ACHN (cell line): ENCODE measurements at places on chromosomes 3 and 15.
A peak's percentile ranks its signal among the peaks of the same experiment; 100 is the strongest.

GRCh38 chr3:179236669-179237301 lies 14.1 kb downstream of the KCNMB3 start:
- DNase-seq = no peak

DNA sequence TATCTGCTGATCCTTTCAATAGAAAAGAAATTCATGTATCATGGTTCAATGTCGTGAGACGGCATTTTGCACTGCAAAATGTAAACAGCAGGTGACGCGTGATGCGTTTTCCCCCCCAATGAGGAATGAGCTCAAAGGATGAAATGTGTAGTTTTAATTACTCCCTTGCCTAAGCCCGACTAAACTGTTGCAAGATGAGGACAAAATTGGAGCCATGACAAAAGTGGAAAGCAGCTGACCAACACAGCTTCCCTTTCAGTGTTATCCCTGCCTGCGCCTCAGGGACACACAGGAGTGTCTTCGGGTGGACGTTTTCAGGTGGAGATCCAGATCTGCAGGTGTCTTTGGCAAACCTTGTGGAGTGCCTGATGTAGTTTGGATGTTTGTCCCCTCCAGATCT lies 92.0 kb downstream of the GABRG3 start:
- no peak for DNase-seq

DNA sequence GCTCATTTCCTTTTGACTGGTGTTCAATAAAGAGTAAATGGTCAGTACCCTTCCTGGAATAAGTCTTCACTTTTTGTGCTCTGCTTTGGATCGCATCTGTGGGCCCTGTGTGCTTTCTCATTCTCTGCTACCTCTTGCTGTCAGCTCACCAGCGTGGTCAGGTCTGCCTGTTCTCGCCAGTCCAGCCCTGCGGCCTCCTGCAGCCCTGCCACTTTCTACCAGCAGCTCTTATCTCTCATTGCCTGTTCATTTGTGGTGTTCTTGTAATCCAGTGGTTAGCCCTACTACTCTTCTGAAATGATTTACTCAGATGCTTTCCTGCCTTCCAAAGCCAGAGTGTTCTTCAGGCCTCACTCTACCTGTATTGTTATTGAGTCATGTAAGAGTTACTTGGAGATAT lies 54.8 kb downstream of the CHCHD6 start:
- DNase-seq = no peak

GRCh38 chr3:108064293-108064887 lies 26.4 kb downstream of the CD47 start:
- DNase-seq = no peak

DNA sequence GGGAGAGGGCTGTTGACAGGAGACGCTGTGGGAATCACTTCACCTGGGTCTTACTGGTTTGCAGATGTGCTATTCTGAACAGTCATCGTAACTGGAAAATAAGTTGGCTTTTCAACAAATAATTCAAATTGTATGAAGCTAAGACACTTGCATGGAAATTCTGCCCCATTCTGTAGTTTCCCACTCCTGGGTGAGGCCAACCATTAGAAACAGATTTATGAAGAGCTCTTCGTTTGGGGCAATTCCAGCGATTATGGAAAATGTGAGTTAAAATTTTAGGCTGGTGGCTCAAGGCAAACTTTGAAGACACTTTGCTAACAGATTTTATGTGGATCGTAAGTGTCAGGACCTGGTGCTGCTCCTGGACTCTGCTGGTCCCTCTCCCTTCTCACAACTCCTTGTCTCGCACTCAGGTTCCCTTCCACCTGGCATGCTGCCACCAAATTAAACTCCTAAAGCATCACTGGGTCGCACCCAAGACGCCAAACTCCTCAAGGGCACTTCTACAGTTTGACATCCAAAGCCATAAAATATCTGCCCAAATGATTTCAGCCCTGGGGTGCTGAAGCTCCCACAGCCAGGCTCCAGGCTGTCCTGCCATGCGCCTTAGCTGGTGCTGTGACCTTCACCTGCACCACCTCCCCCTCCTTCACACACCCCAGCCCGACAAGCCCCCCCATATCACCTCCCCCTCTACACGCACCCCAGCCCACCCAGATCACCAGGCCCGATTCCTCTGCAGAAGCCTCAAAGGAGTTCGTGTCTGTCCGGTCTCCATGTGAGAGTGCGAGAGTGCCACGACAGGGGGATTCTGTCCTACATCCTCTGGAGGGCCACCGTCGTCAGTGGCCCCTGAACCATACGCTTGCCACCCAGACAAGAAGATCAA lies 138.4 kb downstream of the NSMCE3 start:
- no peak for DNase-seq

- DNase-seq = no peak
Measured at GRCh38 chr3:50210510-50211367, 5.7 kb downstream of the SLC38A3 start.

DNA sequence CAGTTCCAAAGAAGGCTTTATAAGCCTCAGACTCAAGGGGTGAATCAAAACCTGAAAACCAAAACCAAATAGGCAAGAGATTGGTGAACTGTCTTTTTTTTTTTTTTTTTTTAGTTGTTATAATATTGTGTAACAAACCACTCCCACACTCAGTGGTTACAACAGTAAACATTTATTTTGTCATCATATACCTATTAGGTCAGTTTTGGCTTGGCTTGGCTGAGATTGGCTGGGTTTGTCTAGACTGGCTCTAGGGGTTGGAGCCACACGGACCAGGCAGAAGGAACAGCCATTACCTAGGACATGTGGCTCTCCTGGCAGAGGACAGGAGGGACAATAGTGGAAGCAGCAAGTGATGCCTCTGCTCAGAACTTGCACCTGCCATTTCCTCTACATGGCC lies 26.4 kb upstream of the RYR3 start:
- no peak for DNase-seq

DNA sequence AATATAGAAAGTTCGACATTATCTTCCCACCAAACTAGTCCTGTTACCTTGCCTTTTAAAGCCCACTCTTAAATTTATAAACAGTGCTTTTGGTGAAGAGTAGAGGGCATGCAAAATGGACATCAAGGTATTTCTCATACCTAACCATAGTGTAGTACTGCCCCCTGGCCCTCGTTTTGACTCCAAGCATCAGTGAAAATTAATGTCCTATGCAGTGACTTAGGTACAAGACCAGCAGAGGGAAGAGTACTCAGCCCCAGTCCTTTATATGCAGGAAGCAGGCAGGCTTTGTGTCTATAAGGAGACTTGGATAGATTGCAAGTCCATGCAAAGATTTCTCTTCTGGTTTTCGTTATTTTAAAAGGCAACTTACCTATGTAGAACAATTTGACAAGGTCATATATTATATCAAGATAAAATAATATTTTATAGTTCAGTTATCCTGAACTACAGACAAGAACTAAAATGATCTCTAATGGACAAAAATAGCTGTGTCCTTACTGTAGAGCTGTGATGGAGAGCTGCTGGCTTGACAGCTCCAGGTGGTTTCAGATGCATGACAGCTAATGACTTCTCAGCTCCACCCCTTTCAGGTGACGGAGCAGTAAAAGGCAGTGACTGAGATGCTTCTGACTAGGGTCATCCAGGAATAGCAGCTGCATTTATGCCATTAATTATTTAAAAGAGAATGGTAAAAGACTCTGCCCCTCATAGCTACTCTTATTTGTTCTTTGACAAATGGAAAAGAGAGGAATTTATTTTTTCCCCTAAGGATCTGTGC lies 646.1 kb downstream of the SQOR start:
- DNase-seq = peak; percentile 35

GRCh38 chr15:55897560-55898336 lies 95.7 kb downstream of the NEDD4 start:
- DNase-seq = peak; percentile 72

- DNase-seq = no peak
Measured at GRCh38 chr3:166223120-166223519, 385.9 kb upstream of the BCHE start.

GRCh38 chr3:147373301-147373700 lies 33.0 kb downstream of the ZIC4 start:
- DNase-seq = no peak

DNA sequence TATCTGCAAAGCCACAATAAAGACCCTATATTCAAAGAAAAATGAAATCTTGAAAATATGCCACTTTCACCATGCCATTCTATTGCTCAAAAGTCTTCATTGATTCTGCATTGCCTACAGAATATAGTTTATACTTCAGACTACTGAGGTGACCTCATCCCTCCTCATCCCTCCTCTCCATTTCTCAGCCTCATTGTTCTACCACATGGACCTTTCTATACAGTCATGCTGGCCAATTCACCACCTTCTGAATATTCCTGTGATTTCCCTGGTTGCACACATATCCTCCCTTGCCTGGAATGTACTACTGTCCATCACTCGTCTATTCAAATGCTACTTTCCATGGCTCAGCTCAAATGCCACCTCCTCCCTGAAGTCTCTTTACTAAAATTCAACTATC lies 3.5 kb upstream of the COL8A1 start:
- no peak for DNase-seq

DNA sequence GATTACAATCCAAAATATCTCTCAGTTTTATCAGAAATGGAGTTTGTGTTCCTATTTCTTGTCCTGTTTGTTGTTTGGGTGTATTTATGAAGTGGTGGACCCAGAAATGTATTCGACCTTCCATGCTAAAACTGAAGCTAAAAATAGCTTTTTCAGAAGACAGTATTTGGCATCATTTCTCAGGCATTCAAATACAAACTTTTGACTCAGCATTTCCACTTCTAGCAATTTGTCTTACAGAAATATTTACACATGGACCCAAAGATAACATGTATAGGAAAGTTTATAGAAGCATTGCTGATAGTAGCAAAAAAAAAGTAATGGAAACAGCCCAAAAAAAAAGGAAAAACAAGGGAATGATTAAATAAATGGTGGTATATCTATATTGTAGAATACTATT lies 156.3 kb downstream of the HCN4 start:
- no peak for DNase-seq

GRCh38 chr3:8518138-8518537 lies 16.5 kb downstream of the LMCD1 start:
- DNase-seq = no peak

DNA sequence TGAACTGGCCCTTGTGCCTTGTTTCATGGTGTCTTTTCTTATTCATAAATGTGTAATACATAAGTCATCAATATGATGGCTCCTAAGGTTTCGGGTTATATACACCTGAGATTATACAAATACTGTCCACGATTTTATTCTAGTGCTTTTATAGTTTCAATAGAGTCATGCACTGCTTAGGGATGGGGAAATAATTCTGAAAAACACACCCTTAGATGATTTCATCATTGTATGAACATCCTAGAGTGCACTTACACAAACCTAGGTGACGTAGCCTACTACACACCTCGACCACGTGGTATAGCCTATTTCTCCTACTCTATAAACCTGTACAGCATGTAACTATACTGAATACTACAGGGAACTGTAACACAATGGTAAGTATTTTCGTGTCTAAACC lies 988.8 kb upstream of the NR2F2 start:
- no peak for DNase-seq

DNA sequence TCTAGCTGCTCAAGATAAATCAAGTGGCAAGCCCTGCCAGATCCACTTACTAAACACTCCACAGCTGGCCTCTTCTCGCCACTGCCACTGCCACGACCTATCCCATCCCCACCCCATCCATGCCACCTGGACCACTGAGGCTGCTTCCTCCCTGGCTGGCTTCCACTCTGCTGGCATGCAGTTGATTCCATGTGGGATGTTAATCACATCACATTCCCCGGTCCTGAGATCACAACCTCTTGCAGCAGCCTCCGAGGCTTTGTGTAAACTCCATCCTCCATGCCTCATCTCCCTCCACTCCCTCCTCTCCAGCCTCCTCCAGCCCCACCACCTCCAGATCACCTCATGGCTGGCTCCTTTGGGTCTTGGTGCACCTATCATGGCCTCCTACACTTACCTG lies 7.7 kb downstream of the NCKIPSD start:
- DNase-seq = no peak

- DNase-seq = peak; percentile 40
Measured at GRCh38 chr3:38662544-38662943, 13.1 kb upstream of the SCN5A start.

DNA sequence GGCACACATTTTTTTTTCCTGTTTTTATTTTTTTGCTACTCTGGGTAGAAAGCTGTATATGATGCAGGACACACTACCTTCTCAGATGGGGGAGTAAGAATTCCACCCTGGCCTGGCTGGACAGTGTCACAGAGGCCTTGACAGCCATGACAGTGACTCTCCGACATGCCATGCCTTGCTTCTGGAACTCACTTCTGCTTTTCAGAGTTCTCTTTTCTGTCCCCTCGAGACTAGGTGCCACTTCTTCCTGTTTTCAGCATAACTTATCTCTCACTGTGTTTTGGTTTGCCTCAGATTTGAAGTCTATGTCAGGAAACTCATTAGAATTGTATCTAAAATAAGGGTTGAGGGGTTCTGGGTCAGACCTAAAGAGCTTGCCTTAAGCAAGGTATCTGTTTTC lies 69.1 kb upstream of the SEC13 start:
- no peak for DNase-seq

DNA sequence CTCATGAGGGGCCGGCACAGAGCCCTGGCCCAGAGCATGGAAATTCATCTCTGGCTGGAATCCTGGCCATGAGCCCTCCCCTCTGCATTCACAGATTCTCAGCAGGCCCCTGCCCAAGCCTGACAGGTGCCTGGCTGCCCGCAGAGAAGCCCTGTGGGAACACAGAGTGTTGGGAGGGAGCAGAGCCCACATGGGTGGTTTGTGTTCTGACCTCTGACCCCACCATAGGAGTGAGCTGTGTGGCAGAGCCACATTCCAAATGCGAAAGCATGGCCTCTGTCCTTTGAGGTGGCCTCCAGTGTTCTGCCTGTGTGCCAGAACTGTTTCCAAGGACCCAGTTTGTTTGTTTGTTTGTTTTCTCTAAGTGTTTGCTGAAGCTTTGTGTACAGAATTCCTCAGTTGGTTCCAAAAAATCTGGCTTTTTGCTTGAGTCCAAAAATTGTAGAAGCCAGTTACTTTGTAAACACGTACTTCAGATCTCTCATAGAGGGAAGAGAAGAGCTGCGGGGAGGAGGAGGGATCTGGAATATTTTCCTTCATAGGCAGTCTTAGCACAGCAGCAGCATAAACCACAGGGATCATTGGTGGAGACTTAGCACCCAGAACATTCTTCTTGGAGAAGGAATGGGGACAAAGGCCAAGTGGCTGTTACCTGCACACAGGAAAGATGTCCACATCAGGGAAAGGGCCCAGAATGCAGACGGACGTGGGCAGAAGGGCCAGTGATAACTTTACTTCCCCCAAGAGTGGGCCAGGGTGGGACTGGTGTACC lies 36.0 kb downstream of the GRAMD2A start:
- DNase-seq = no peak

DNA sequence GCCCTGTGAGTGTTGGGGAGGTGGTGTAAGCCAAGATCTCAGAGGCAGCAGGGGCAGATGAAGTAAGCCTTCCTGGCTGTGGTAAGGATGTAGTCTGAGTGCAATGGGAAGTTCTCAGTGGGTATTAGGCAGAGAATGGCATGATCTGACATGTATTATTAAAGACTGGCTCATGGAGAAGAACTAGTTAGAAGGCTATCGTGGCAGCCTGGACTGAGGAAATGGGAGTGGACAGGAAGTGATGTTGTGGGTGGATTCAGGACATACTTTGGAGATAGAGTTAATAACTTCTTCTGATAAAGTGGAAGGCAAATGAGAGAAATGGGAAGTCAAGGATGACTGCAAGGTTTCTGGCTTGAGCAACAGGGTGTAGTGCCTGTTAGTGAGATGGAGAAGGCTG lies 250.9 kb upstream of the CFAP20DC start:
- no peak for DNase-seq

- DNase-seq = no peak
Measured at GRCh38 chr3:126100634-126101301, 16.8 kb upstream of the SLC41A3 start.
